Bronchial epithelial cell (primary cell): ENCODE measurements at places on chromosomes 1 and 21. TPM values are rescaled to one million over a fixed set of nuclear protein-coding genes. Genes with fewer than 3 reads are reported as not detected.

ISG15 gene
- total RNA-seq = 18.2 and 25.7 TPM in 2 replicates

FCRL2 gene
- total RNA-seq = not detected in 2 replicates

LCE3D gene
- total RNA-seq = 0.38 and 0.79 TPM in 2 replicates

LCE6A gene
- total RNA-seq = not detected in 2 replicates

DENND2C gene
- 18.2 and 31.5 TPM in 2 replicates for total RNA-seq

AQP10 gene
- 0.13 TPM in 1 of 2 replicates, not detected in the other for total RNA-seq

LHX8 gene
- not detected in 2 replicates for total RNA-seq

NCF2 gene
- total RNA-seq = 96.4 and 202 TPM in 2 replicates

JAM2 gene
- under 0.01 TPM in 1 of 2 replicates, not detected in the other for total RNA-seq

P3R3URF gene
- total RNA-seq = not detected in 2 replicates

REN gene
- 0.26 TPM in 2 replicates for total RNA-seq

- DNase-seq = no peak
These were observed 726.9 kb upstream of the TMPRSS15 start for GRCh38 chr21:19130379-19131028.

DNA sequence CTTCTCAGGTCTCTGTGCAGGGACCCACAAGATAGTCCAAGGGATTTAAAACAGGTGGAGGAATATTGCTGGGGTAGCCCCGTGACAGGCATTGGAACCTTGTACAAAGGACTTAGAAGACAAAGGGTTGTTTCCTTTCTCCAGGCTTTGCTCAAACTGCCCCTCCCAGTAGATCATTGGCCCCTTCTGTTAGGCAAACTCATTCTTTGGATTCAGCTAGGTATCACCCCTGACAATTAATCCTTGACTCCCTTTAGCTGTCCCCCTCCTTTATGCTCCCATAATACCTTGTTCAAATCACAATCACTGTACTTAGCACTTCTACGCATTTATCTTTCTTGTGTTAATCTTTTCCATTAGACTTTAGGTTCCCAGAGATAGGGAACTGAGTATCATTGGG lies 360.5 kb downstream of the KCNH1 start:
- no peak for DNase-seq

DNA sequence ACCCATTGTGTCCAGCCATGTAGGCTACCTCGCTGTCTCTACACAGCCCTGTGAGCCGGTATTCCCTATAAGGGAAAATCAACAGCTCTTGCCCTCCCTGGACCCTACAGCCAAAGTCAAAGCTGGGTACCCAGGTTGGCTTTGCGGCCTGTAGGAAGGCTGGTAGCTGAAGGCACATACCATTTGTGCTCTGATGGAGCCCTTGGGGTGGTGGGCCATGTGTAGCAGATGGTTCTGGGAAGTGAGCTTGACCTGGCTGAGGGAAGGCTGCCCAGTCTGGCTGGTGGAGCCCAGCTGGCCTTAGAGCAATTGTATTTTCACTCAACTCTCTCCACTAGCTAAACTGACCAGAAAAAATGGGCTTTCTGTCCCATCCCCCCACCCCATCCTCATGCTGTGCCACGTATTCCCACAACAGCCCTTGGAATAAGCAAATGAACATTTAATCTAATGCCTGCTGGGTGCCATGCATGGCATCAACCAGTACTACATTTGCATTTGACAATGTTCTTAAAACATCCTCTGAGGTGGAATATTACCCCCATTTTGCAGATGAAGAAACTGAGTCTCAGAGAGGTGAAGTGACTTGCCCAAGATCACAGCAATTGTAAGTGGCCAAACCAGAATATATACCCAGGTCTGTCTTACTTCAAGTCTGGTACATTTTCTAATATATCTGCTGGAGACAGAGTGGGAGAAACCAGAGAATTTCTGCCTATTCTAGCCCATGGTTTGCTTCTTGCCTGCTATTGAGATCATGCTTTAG lies 56.8 kb downstream of the NDUFS5 start:
- DNase-seq = no peak

GRCh38 chr1:1462318-1462966 lies 9.1 kb upstream of the ATAD3B start:
- peak; percentile 79 for DNase-seq

- DNase-seq = no peak
These were observed 20.6 kb downstream of the MYOG start for GRCh38 chr1:203065191-203065590.

GRCh38 chr1:223142269-223142668 lies 779 bp downstream of the TLR5 start:
- no peak for DNase-seq

DNA sequence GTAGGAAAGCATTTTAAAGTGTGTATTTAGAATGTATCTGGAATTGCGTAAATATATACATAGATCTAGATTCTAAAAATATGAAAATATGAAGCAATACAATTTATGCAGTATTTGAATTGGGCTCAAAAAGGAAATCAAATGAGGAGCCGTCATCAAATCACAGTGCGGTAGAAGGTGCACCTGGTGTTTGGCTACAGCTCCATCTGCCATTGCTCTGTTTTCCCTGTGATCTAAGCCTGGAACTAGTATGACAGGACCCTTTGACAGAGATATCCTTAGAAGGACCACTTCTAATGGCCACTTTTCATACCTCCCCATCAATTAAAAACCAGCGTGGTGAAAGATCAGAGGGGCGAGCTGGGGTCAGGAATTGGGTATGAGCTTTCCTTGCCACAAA lies 202.6 kb downstream of the NFIA start:
- DNase-seq = no peak

DNA sequence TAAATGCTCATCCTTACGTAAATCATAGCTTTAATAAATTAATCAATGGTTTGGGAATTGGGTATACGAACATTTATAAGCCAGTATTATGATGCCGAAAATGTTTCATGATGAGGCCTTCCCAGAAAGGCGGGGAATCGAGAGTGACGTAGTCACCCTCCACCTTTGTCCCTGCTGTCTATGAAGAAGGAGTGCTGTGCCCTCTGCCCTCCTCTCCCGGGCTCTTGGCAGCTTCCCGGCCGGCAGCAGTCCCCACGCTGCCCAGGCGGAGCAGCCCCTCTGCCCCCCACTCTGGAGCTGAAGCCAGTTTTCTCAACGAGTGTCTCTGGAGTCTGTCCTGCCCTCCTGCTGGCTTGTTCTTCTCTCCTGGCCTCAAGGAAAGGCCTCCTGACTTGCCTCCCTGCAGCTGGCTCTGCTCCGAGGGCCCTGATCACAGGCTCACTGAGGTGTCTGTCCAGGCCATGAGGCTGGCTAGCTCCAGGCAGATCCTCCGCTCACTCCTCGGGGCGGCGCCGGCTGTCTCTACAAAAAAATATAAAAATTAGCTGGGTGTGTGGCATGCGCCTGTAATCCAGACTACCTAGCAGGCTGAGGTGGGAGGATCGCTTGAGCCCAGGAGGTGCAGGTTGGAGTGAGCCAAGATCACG lies 150.7 kb upstream of the COL6A1 start:
- no peak for DNase-seq

DNA sequence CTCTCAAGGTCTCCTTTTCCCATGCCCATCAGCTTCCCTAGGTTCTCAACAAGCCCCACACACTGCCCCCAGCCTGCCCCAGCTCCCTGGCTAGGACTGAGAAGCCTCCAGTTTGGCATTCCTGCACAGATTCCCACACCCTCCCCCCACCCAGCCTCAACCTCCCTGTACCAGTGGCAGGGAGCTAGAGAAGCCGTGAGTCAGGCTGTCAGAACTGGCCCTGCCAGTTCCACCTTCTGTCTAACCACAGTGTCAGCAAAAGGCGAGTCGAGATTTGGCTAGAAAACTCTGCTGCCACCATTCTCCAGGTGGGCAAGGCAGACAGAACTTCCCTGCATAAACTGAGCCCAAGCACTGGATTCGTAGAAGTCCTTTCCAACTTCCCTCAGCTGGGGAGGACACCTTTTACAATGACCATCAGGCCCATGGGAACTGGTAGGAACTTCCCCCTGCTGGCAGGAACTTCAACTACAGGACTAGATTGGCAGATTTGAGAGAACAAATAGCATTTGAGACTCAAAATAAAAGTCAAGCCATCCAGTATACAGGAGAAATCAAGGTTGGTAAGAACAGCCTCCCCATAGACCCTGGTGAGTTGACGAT lies 31.0 kb downstream of the TNNT2 start:
- DNase-seq = peak; percentile 78

- no peak for DNase-seq
These were observed 311.3 kb downstream of the LRRIQ3 start for GRCh38 chr1:73886716-73887115.

DNA sequence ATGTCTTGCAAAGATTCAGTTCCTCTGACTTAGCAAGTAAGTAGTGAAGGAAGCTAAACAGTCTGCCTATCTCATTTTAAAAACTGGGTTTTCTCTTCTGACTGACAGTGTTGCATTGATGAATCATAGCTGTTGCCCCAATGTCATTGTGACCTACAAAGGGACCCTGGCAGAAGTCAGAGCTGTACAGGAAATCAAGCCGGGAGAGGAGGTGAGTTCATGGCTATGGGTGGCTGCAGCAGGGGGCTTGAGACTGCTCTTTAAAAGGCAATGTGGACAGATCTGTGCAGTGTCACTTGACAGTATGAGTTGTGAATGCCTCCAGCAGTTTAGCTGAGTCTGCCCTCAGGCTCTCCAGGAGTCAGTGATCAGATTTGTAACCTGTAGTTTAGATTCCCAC lies 46.6 kb downstream of the SMYD2 start:
- no peak for DNase-seq

GRCh38 chr1:106880226-106880625 lies 176.2 kb upstream of the PRMT6 start:
- no peak for DNase-seq

DNA sequence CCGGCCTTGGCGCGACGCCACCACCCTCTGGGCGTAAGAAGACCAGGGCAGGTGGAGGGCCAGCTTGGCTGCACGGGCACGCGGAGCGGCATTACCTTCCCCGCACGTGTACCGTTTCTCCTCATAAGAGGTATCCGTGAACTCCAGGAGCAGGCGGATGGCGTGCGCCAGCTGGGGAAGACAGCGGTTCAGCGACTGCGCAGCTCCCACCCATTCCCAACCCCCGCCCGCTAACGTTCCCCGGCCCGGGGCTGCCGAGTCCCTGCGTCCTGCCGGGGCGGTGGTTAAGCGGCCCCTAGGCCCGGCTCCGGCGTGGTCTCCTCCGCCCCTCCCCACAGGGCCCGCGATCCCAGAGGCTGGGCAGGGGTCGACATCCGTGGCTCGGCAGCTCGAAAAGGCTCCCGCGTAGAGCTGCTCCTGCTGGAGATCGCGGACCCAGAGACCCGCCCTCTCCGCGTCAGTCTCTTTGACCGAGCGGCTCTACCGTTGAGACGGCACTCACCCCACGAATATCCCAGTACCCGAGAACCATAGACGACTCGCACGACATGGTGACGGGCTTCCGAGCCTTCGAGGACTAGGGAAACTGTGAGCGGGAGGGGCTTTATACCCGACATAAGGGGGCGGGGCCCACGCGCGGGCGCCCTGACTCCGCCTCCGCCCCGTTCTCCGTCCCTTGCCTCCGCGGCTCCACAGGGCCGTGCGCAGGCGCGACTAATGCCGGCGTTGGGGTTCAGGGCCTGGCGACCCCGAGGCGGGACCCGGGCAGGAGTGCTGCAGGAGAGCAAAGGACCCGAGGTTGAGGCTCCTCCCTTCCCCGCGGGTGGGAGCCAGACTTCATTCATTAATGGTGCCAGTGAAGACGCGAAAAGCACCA lies 862 bp downstream of the GSTM3 start:
- peak; percentile 38 for DNase-seq

DNA sequence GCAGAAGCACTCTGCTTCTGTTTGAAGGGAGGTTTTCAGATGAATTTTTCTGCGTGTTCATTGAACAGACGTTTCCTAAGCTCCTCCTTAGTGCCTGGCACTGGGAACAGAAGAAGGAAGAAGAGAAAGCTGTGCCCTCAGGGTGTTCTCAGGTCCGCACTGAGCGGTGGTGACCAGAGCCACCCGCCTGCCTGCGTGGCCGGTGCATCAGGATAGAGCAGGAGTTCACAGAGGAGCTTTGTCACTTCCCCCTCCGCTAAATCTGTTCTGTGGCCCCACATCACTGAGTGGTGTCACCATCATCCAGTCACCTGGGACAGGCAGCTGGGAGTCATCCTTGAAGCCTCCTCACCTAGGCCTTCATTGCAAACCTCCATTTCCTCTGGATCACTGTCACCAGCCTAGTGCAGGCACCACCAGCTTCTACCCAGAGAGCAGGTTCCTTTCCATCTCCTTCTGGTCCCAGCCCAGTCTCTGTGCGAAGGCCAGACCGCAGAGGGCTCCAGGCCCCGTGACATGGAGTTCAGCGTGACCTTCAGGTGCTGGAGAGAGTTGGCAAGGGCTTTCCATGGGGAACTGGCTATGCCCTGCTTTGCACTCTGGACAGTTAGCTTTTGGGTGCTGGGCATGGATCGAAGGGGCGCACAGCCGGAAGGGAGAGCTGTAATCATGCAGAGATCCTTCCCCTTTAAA lies 21.7 kb downstream of the PARK7 start:
- no peak for DNase-seq

GRCh38 chr1:42928859-42929258 lies 29.8 kb downstream of the SLC2A1 start:
- DNase-seq = no peak

DNA sequence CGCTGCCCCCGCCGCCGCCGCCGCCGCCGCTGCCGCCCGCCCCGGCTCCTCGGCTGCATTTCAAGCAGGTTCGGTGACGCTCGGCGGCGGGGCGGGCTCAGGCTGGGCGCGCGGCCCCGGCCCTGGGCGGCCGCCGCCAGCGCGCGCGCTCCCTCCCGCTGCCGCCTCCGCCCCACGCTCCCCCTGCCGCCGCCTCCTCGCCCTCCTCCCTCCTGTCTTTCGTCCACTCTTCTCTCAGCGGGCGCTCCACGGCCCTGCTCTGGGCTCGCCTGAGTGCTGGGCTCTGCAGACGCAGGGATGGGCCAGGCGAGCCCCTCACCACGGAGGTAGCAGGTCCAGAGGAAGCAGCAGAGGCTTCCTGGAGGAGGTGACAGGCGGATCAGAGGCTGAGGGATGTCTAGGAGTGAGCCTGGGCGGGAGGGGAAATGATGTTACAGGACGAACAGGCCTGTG lies at the start of gene LRP8:
TSS of gene LRP8 (minus strand) at position 62 of the 453 bp plus-strand sequence. CDS start 158 bp downstream, outside the sequence.
- no peak for DNase-seq

- no peak for DNase-seq
These were observed 52.5 kb downstream of the LACTBL1 start for GRCh38 chr1:22920026-22920733.

- peak; percentile 55 for DNase-seq
These were observed 4.7 kb upstream of the ECE1 start for GRCh38 chr1:21295002-21295401.

- DNase-seq = no peak
These were observed 292.8 kb upstream of the B3GALT2 start for GRCh38 chr1:193479187-193479586.

DNA sequence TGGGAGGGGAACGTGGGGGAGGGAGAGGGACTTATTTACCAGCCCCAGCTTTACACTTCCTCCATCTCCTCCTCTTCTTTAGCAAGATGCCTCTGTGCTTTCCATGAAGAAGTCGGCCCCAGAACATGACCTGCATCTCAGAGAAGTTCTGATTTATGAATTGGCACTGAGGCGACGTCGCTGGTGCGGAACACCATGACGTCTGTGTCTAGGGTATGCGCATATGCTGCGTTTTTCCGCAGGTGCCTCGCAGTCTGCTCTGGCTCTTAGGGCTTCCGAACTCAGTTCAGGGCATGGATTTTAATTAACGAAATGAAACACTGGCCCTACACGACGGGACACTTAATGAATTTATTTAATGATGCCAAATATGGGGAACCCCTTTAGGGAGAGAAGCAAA lies 510.3 kb downstream of the SMYD3 start:
- DNase-seq = no peak
